NCI-H226 (cell line): ENCODE measurements at places on chromosomes 7 and 10.

GRCh38 chr7:5354460-5355232 lies 69.0 kb downstream of the TNRC18 start:
- DNase-seq = peak; percentile 80

GRCh38 chr10:3763852-3764625 lies 21.0 kb downstream of the KLF6 start:
- peak; percentile 79 for DNase-seq

DNA sequence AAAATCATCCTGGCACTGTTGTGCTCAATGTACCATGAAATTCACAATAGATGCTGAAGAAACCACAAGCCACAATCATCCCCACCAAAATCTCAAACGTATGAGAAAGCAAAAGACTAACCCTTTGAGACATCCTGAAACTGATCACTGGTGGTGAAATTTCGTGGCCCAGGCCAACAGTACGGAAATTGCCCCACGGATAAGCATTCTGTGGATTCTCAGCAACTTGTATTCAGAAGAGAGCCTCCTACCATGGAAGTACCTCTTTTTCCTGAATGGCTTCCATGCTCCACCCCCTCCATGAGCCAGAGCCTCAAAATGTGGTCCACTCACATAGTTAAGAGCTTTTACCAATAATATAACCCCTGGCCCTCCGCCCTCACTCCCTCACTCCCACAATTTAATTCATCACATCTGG lies 163.9 kb upstream of the AUTS2 start:
- no peak for DNase-seq

DNA sequence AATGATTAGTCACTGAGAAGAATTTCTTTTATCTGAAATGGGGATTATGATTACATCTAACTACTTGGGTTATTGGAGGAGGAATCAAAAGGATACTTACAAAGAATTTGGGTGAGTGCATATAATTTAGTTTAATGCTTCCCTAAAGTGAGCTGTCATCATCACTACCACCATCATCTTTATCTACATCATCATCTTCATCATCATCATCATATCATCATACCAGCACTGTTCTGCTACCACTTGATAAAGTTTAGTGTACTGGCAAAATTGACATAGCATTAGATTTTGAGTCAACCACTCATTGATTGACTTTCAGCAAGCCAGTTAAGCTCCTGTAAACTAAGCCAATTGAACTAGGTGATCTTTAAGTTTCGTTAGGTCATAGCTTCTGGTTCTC lies 245.6 kb upstream of the DKK1 start:
- no peak for DNase-seq

DNA sequence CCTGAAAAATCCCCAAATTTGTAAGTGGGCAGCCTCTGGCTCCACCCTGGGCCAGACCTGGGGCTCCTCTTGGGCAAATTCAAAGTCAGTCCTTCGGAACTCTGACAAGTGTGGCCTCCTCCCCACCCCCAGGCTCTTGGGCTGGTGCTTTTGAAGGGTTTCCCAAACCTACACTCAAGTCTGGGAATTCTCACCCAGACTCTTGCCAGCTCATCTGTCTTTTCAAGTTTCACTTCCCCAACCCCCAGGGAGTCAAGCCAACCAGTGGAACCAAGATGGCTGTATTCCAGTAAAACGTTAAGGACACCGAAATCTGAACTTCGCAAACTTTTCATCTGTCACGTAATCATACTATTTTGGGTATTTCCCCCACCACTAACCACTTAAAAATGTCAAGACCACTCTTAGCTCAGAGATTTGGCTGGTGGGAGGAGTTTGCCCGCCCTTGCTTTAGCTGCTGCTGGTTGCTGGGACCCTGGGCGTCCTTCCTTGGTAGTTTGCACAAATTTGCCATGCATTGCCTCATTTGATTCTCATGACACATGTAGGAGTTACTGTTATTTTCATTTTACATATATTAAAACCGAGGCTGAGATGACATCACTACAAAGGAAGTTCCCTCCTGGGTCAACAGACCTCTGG lies 1.7 kb upstream of the MYO1G start:
- peak; percentile 47 for DNase-seq

DNA sequence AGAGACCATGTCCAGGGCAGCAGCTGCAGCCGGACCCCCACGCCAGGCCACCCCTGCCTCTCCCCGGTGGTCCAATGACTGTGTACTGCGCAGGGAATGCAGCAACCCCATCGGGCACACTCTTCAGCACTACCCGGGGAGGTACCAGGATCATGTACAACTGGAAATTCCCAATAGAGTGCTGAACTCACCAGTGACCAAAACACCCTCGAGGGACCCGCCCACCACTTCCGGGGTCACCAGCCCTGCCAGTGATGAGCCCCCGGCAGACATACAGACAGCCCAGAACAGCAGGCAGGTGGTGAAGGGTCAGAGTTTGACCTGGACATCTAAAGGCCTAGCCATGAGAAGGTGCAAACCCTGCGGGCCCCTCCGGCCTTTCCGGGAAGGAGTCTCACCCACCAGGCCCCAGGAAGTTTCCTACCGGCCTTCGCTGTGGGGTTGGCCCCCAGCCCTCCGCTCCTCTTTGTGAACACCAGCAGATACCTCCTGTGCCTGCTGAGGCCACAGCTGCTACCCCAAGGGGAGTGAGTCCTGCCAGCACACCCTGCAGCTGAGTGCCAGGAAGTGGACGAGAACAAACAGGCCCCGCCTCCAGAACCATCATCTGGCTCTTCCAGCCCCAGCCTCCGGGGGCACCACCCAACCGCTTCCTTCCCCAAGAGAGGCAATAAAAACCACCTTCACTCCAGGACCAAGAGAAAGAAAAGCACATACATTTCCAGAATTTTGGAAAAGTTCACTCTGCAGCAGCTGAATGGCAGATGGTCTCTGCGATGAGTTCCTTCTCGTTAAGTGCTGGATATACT lies 5.0 kb upstream of the ANKRD61 start:
- DNase-seq = peak; percentile 78

- no peak for DNase-seq
Measured at GRCh38 chr7:128172151-128172550, 68.9 kb upstream of the LEP start.

GRCh38 chr7:5199841-5200240 lies 9.8 kb downstream of the WIPI2 start:
- no peak for DNase-seq

- peak; percentile 70 for DNase-seq
Measured at GRCh38 chr7:23594879-23595604, 2.1 kb upstream of the CCDC126 start.

DNA sequence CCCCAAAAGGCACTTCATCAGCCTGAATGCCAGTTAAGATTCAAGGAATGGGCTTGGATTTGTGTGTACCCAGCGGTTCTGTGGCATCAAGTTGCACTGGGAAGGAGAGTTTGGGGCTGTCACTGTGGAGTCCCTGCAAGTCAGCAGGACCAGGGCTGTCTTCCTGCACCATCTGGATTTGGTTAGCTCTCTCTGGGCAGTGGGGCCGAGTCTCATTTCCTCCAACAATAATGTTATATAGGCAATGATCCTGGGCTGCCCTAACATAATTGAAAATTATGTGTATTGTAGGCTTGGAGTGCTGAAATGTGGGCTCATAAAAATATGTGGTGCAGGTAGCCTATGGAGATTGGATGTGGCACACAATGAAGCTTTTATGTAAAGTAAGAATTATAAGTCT lies 87.2 kb downstream of the TCF7L2 start:
- DNase-seq = no peak

DNA sequence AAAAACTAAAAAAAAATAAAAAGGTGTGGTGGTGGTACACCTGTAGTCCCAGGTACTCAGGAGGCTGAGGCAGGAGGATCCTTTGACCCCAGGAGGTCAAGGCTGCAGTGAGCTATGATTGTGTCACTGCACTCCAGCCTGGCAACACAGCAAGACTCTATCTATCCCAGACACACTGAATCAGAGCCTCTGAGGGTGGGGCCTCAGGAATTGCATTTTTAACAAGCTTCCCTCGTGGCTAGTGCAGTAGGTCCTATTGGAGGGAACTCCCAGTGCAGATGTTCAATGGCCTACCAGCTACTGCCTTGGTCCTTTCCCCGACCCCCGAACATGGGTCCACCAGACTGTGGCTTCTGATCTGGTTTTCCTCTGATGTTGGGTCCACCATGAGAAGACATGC lies 14.9 kb downstream of the STRA8 start:
- DNase-seq = no peak

DNA sequence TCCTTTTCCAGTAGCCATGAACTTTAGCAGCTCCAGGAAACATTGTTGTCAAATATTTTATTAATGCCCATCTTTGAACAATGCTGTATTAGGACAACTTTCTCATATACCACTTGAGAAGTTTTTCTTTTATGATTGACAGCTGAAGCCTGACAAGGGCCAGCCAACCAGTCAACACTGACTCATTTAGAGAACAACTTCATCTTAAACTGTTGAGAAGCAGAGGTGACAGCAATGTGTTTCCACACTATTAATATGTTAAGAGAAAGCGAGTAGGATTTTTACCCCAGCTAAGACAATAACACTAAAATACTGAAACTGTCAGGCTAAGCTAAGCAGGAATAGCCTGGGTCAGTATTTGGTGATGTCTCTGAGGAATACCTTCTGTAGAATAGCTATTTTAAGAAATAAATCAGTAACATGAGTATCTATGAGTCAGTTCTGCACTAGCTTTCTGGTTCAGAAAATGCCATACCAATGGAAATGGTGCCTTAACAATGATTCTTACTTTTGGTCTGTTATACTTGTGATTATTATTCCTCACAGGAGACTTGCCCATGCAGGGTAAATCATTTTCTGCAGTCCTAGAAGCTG lies 168.8 kb upstream of the POT1 start:
- DNase-seq = no peak
